ENCODE measurements at places on chromosomes 12 and 14.

GRCh38 chr12:108484845-108485244, 30.2 kb upstream of the FICD start:
- DNase-seq = no peak

GRCh38 chr12:80140005-80140404, 40.7 kb downstream of the OTOGL start:
- DNase-seq = no peak

- DNase-seq = peak; percentile 34
Measured at GRCh38 chr14:33454022-33454595, 496.8 kb downstream of the EGLN3 start.

- DNase-seq = no peak
Measured at GRCh38 chr12:116635487-116635886, 76.3 kb downstream of the MAP1LC3B2 start.

GRCh38 chr12:84757978-84758377, 154.6 kb downstream of the SLC6A15 start:
- peak; percentile 73 for DNase-seq

GRCh38 chr12:58104351-58104755, 163.0 kb downstream of the ATP23 start:
- DNase-seq = no peak

GRCh38 chr12:76882367-76882766, 3.5 kb upstream of the CSRP2 start:
- DNase-seq = no peak

- no peak for DNase-seq
Measured at GRCh38 chr12:21221072-21221471, 90.1 kb downstream of the SLCO1B1 start.
